ENCODE measurements at places on chromosomes 2 and 18.

- no peak for DNase-seq
Observed at GRCh38 chr2:118554616-118555015, 292.8 kb downstream of the EN1 start.

DNA sequence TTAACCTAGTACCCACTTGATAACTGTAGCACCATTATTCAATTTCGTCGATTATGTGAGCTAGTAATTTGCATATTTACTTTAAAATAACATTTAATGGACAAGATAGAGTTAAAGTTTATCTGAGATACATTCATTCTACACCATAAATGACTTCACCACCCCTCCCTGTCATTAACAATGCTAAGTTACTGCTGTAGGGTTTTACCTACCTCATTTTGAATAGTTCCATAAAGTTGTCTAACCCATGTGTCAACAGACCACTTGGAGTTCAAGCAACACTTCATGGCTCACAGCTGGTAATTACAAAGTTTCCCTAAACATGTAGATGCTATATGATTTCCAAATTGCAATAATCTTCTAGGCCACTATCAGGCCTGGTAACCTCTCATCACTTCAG is 127.4 kb upstream of the CYP26B1 start:
- no peak for DNase-seq

DNA sequence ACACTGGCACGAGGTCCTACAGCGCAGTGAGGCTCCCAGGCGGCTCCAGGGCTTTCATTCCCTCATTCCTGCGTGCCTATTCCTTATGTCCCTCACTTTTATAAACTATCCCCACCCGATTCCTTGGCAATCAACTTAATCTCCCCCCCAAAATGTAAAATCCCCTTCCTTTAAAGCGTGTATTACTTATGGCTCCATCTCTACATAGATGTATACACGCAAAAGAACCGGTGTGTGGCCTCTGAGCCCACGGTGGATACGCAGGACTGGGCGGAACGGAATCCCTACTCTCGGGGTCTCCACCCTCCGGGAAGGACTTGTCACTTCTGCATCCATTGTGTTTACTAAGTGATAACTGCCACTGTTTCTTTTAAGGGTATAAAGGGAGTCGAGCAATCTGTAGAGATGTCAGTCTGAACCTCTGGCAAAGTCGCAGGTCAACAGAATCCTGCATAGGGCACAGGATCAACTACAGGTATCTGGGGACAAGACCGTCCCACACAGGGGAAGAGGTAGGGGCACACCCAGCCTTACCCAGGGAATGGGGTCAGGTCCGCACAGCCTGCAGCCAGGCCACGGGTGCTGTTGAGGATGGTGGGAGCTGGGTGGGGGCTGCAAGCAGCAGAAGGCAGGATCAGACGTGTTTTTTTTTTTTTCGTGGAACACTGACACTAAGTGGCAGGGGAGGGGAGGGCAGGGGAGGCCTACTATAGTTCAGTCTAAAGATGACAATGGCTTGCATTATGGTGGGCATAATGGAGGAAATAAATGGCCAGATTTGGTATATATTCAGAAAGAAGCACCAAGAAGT is 42.1 kb downstream of the HDLBP start:
- DNase-seq, result no peak

GRCh38 chr2:206456078-206456754 is 12.9 kb downstream of the ADAM23 start:
- DNase-seq, result no peak

GRCh38 chr18:5391409-5391808 is 95.9 kb upstream of the ZBTB14 start:
- DNase-seq, result no peak

- no peak for DNase-seq
Observed at GRCh38 chr2:128425216-128425615, 106.5 kb upstream of the HS6ST1 start.

GRCh38 chr2:64608867-64609226 is 44.9 kb downstream of the SERTAD2 start:
- DNase-seq, result no peak

DNA sequence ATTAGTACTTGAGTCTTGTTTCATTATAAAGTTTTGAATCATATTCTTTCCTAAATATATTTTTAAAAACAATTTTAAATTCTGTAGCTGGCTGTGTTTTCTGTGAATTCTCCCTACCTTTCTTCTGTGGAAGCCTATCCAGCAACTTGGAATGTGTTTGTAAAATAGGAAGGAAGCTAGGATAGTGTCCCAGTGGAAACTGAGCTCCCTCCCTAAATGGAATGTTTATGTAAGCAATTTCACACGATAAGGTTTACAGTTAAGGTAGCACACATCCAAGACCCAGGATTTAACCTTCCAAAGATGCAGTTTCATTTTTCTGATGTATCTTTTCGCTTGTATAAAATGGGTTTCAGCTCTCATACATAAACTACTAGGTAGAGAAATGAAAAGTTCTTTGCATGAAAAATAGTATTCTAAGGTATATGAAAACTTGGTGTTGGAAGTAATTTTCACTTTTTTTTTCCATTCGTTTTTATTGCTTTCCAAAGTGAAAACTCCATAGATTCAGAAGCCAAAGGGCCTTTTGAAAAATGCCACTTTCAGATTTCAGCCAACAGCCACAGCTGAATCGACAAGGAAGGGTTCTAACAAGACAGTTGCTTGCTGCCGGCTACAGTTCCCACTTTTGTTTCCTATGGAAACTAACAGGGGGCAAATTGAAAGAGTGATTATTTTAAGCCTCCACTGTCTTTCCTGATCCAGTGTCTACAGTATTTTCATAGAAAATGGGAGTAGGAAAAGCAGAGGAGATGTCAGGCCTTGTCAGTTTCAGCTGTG is 405.1 kb upstream of the POU3F3 start:
- no peak for DNase-seq

DNA sequence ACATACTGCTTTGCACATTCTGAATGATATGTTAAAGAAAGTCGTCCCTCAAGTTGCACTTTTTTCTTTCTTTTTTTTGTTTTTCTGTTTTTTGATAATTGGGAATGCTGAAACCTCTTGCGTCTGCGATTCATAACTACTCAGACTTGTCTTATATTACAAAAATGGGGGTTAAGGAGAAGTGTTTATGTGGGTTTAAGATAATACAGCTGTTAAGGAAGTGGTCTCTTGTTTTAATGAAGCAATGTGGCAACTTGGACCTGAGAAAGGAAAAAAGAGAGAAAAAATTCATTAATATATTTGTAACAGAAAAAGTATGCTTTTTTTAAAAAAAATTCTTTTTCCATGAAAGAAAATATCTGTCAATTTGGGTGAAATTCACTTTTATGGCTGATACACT is 268.5 kb upstream of the CCDC68 start:
- no peak for DNase-seq

DNA sequence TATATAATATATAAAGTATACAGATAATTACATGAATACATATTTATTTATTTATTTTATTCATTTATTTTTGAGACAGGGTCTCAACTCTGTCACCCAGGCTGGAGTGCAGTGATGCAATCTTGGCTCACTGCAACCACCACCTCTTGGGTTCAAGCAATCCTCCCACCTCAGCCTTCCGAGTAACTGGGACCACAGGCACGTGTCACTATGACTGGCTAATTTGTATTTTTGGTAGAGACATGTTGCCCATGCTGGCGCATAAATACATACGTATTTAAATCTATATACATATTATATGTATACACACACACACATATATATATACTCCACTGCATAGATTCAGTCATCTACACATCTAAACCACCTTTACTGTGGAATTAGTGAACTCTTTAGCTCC is 20.6 kb upstream of the NDUFV2 start:
- no peak for DNase-seq

- DNase-seq, result no peak
Observed at GRCh38 chr2:126645211-126645618, 10.7 kb upstream of the GYPC start.

Data from GM13976 (cell line).